ENCODE measurements at places on chromosomes 2 and 18.

DNA sequence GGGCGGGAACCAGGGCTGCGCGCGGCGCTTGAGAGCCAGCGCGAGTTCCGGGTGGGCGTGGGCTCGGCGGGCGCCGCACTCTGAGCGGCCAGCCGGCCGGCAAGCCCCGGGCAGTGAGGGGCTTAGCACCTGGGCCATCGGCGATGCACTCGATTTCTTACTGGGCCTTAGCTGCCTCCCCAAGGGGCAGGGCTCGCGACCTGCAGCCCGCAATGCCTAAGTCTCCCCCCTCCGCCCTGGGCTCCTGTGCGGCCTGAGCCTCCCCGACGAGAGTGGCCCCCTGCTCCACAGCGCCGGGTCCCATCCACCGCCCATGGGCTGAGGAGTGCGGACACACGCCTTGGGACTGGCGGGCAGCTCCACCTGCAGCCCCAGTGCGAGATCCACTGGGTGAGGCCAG lies 36.5 kb upstream of the MAP2 start:
- no peak for DNase-seq

- no peak for DNase-seq
Observed at GRCh38 chr2:12737297-12737696, 20.6 kb downstream of the TRIB2 start.

GRCh38 chr2:11122380-11122779 lies 32.9 kb upstream of the SLC66A3 start:
- DNase-seq, result no peak

GRCh38 chr18:57088883-57089282 lies 58.0 kb upstream of the BOD1L2 start:
- DNase-seq, result no peak

DNA sequence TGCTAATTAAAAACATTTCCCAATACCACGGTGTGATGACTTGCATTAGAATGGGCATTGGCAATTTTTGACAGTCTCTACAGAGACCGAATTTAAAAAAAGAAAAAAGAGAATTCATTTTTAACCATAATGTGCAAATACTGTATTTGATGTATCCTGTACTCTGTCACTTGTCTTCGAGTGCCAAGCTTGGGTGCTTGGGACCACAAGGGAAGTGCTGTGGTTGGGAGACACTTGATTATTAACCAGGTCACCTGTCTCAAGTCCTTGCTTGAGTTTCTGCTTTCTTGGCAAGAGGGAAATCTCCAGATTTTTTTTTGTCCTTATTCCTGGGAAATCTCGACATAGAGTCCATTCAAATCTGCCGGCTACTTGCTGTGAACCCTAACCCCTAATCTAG lies 209.0 kb downstream of the MC4R start:
- no peak for DNase-seq

- DNase-seq, result no peak
Observed at GRCh38 chr2:115303-115702, 69.0 kb upstream of the FAM110C start.

DNA sequence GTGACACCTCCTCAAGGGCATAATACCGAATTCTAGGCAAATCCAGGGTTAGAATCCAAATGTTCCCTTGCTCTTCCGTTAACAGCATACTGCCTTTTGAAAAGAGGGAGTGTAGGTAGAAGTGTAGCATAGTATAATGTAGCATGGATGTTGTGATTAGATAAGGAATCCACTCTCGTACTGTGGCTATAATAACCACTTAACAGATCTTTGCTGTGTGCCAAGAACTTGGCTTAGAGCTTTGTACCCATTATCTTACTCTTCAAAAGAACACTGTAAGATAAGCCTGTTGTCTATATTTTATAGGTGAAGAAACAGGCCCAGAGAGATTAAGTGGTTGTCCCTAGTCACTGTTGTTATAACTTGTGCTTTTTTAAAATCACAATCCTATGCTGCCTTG lies 24.2 kb downstream of the WDR75 start:
- DNase-seq, result no peak

DNA sequence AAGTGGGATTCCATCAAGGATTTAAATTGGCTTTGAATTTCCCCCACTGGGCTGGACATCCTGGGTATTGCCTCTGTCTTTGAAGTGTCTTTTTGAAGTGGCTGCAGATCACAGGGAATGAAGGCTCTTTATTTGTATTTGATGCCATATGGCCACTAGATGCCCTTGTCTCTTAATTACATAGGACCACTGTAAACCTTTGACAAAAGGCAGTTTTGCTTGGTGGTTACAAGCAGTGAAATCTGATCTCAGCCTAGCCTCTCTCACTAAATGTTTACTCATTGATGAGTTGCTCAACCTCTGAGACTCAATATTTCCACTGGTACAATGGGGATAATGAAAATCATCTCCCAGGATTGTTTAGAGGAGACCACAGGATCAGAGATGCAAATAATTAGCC lies 102.2 kb downstream of the INSIG2 start:
- DNase-seq, result no peak

DNA sequence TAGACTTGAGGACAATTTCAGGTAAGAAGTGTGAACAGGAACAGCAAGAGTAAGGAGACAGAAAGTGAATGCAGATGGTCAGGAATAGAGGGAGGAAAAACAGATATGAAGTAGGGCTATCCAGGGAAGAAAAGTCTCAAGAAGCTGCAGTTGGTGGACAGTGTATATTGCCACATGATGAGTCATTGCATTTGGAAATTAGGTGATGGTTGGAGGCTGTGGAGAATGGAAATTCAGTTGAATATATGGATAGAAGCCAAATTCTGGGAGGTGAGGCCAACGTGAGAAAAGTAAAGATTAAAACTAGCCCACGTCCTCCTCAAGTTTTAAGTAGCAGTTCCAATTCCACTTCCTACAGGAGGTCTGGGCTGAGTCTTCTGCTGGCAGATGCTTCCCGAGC lies 158.4 kb downstream of the UBE2E3 start:
- DNase-seq, result no peak
